SW 1271 (cell line): ENCODE measurements at places on chromosomes 4 and X.

DNA sequence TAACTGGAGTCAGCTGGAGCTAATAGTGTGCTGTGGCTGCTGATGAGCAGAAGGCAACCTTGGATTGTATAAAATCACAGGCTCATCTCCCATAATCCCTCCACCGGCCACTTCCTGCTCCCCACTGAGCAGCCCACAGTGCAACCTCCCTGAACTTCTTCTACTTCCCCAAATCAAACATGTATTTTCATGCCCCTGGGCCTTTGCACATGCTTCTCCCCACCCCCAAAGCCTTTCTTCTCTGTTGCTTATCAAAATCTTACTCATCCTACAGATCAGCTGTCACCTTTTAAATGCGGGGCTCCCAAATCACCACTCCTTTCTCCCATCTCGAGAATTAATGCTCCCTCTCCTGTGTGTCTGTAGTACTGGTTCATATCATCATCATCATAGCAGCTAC is 35.8 kb downstream of the RHOH start:
- no peak for DNase-seq

DNA sequence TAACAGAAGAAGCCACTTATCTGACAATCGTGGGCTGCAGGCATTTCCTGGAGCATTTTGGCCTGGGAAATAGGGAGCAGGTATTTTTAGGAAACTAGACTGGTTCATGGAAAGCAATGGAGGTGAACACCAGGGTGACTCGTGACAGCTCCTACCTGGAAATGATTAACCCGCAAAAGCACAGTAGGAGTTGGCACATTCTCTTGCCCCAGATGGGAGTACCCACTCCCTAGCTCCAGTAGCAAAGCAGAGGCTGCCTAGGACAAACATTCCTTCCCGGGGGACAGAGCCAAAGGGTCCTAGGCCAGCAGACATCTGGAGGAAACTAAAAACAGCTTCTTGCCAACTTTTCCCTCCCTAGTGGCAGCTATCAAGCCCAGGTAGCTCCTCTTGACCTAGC is 29.0 kb downstream of the RTL5 start:
- no peak for DNase-seq

DNA sequence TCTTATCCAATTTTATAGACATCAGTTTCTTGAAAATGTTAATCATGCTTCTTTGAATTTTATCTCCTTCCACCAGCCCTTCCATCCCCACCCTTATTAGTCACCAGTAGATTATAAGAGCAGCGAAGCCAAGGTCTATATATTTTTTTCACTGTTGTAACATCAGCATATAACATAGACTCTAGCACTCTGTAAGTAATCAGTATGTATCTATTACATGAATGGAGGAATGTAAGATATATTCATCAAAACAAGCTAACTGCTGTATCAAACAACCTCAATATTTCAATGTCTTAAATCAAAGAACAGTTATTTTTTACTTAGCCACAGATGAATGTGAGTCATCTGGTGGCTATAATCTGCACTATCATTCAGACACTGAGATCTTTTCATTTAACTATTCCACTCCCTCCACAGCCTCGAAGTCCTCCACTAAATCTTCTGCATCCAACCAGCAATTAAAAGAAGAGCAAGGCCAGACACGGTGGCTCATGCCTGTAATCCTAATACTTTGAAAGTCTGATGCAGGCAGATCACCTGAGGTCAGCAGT is 178.9 kb downstream of the CENPC start:
- DNase-seq, result no peak

DNA sequence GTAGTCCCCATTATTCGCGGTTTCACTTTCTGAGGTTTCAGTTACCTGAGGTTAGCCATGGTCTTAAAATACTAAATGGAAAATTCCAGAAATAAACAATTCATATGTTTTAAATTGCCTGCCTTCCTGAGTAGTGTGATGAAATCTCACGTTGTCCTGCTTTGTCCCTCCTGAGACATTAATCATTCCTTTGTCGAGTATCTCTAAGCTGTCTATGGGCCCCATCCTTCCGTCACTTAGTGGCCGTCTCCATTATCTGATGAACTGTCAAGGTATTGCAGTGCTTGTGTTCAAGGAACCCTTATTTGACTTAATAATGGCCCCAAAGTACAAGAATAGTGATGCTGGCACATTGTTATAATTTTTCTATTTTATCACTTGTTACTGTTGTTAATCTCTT is 94.8 kb downstream of the ADGRL3 start:
- no peak for DNase-seq

GRCh38 chr4:124948976-124949597 is 236.6 kb upstream of the ANKRD50 start:
- DNase-seq, result peak; percentile 8

GRCh38 chr4:93896516-93896915 is 68.0 kb downstream of the ATOH1 start:
- DNase-seq, result no peak

GRCh38 chrX:114582698-114583395 is 1.0 kb upstream of the HTR2C start:
- no peak for DNase-seq

- no peak for DNase-seq
Observed at GRCh38 chr4:15754323-15754722, 23.8 kb upstream of the CD38 start.

- DNase-seq, result no peak
Observed at GRCh38 chrX:133579631-133580030, 164.3 kb upstream of the GPC4 start.

DNA sequence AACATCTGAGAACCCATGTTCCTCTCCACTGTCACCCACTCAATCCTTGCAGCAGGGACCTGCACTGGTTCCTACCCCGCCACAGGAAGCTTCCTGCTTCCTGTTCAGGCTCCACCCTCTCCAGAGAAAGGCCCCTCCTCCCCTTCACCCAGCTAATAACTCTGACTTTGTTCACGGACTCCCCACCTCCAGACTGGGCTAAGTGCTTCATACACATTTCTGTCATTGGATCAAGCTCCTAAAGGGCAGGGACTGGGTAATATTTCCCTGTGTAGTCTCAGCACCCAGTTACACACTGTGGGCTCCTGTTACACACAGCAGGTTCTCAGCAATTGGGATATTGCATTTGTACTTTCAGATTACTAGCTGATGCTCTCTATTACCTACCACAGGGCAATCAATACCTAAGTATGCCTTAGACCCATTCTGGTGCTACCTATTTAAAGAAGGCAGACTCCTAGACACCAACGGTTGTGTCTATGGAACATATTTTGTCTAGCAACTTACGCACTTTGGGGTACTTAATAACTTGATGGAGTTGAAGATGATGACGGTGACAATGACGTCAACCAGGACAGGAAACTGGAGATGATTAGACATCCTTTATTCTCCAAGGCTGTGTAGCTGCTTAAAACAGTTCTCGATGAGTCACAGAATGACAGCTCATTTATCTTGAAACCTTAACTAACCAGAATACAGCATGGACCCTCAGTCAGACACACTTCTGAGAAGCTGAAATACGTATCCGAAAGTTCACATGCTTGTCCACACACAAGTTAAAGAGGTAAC is 58.1 kb downstream of the MAML3 start:
- peak; percentile 43 for DNase-seq

- DNase-seq, result peak; percentile 3
Observed at GRCh38 chr4:126405369-126405982, 1090.7 kb downstream of the FAT4 start.

DNA sequence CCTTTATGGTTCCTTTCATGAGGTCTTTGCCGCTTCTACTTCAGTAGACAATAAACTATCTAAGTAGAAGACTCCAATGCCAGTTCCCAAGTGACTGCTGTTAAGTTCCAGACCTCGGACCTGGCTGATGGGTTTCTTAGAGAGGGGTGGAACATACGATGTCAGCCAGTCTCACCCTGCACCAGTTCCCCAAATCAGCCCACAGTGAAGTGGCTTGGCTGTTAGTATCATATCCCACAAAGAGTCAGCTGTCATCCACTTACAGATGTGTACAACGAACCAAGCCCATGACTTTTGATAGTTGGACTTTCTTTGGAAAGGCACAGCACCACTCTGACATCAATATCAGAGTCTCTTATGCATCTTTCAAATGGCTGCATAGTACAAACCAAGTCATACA is 8.1 kb upstream of the KLHL34 start:
- DNase-seq, result no peak

- DNase-seq, result no peak
Observed at GRCh38 chr4:40550948-40551462, 78.7 kb downstream of the RBM47 start.

DNA sequence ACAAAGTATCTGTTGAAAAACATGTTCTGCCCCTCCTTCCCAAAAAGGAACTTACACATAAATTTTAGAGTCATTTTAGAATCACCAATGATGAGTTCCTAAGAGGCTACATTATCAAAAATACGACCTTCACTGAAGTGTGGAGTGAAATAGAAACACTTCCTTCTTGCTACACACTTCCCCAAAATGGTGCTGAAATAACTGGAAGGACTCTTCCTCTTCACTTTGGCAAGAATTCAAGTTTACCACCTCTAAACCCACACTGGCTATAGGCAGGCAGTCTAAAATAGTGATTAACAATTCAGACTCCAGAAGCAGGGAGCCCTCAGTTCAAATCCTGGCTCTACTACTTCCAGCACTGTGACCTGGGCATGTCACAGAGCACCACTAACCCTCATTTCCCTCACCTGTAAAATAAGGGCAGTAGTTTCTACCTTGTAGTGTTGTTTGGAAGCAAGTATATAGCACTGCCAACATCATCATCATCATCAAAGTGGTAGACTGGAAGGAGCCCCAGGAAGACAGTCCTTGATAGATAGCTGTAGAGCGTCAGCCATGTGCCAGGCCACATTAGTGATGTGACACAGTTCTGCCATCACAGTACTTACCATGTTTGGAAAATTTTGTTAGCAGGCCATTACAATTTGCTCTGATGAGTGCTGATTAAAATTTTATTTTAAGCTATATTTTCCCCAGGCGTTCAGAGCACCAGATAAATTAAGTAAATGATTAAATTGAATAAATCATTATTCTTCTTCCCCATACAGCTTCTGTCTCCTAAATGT is 103.3 kb downstream of the PARM1 start:
- no peak for DNase-seq

DNA sequence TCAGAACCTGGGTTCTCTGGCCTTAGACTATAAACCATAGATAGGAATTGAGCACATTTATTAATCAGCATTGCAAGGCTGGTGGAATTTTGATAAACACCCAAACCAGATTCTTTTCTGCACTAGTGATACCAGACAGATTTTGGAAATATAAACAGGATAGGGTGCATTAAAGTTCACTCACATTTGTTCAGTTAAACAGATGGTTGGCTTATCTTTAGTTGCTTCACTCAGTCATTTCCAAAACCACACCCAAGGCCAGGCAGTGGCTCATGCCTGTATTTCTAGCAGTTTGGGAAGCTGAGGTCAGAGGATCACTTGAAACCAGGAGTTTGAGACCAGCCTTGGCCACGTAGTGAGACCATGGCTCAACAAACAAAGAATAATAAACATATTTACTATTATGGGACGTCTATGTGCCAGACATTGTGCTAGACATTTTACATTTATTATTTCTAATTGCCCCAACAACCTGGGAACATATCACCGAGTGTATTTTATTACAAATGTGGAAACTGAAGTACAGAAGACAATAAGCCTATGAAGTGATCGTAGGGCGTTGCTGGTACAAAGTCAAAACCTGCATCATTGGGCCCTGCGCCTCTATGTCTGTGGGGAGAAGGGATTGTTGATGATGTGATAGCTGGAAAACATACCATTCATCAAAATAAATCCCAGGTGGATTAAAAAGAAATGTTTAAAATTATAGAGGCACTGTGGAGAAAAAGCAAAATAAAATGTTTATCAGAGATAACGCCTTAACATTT is 15.0 kb downstream of the ADD1 start:
- no peak for DNase-seq

DNA sequence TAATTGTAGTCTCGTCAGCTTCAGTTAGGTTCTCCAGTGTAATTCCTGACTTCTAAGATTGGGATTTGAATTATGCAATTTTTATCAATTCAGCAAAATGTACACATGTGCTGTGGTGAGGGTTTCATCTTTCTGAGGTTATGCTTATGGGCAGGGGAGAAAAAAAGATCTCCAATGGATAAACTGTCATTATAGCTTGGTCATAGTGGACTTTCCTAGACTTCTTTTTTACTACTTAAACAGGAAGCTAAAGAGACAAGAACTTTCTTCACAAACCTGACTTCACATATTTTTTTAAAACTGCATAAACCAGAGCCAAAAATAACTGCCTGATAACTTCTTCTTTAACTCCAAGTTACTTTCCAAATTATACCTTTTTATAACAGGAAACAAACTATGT is 21.7 kb upstream of the SPP1 start:
- DNase-seq, result no peak
